ENCODE measurements at places on chromosomes 1 and 21. TPM values are rescaled to one million over a fixed set of nuclear protein-coding genes. Genes with fewer than 3 reads are reported as not detected.

KRTAP12-2 gene
- not detected for total RNA-seq

TNNT2 gene
- not detected for total RNA-seq

CCDC185 gene
- not detected for total RNA-seq

ADGRL2 gene
- 48.9 TPM for total RNA-seq

SELENON gene
- total RNA-seq: 208 TPM

AZIN2 gene
- 3.5 TPM for total RNA-seq

RGS5 gene
- 732 TPM for total RNA-seq

SMIM1 gene
- total RNA-seq: not detected

CR1 gene
- 8.4 TPM for total RNA-seq

ACBD3 gene
- total RNA-seq: 31.5 TPM

CAPZA1 gene
- 53.5 TPM for total RNA-seq

PCBP3 gene
- not detected for total RNA-seq

MMP23B gene
- 71.3 TPM for total RNA-seq

RGS4 gene
- total RNA-seq: 57.5 TPM

HRNR gene
- not detected for total RNA-seq

NAV1 gene
- total RNA-seq: 131 TPM

LENEP gene
- not detected for total RNA-seq
